Stimulated activated CD8-positive, alpha-beta memory T cell treated with anti-CD3 and anti-CD28 coated beads, Interleukin-4, amount 100 ng/mL, for 4 hours (primary cell): ENCODE measurements at places on chromosomes 7 and 10.

- no peak for DNase-seq
Measured at GRCh38 chr7:195010-195829, 2.8 kb downstream of the FAM20C start.

- DNase-seq: no peak
Measured at GRCh38 chr7:136050462-136050847, 73.3 kb upstream of the MTPN start.

- DNase-seq: no peak
Measured at GRCh38 chr10:61732629-61733278, 70.0 kb downstream of the CABCOCO1 start.

DNA sequence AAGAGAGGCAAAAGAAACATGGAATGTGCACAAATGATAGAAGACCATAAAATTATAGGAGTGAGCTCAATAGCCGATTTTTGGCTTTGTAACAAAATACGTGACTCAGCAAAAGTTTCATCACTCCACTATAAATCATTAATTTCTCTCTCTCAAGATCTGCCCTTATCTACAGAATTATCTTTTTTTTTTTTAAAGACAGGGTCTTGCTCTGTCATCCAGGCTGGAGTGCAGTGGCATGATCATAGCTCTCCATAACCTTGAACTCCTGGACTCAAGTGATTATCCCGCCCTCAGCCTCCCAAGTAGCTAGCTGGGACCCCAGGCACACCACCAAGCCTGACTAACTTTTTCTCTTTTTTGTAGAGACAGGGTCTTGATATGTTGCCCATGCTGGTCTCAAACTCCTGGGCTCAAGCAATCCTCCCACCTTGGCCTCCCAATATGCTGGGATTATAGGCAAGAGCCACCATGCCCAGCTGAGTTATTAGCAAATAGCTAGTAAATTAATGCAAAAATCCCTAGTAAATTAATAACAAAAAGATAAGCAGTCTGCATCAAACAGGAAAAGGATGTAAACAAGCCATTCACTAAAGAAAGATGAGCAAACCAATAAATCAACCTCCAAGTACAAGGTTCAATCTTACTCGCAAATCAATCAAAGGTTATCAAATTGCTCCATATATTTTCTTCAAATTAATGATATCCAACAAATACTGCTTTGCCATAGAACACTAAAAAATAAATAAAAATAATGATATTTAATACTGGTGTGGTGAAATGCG, 450.7 kb downstream of the PARD3 start:
- DNase-seq: no peak

GRCh38 chr10:121900443-121901174, 27.2 kb downstream of the ATE1 start:
- no peak for DNase-seq

DNA sequence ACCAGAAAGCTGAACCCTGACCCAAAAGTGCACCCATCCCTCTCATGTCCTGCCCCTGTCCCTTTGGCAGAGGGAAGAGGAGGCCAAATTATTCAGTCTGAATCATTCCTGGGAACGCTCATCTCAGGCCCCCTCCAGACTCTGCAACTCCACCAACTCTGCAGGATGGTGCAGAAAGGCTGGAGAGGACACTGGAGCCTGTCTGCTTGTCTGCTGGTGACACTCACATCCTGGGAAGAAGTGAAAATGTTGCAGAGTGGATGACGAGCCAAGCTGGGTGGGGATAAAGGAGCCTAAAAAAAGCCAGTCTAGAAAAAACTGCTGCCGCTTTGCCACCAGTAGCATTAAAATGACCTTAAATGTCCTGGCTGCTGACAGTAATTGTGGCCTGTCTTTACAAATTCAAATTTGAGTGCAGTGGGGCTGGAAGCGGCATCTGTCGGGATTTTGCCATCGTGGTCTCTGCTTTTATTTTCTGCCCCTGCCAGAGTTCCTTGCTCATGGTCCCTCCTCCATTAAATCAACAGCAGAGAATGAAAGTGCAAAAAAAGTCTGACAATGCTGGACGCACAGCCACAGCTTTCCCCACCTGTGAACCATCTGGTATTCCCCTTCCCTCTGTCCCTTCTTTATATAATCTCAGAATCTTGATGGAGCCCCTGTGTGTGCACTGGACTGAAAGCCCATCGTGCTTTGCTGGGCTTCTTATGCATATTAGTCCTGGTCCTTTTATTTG, 63.9 kb downstream of the STK17A start:
- DNase-seq: no peak

- no peak for DNase-seq
Measured at GRCh38 chr7:36600869-36601530, 123.3 kb downstream of the AOAH start.

GRCh38 chr10:95237376-95238170, 43.5 kb downstream of the ACSM6 start:
- no peak for DNase-seq

GRCh38 chr7:150370612-150371071, 2.0 kb downstream of the REPIN1 start:
- no peak for DNase-seq

DNA sequence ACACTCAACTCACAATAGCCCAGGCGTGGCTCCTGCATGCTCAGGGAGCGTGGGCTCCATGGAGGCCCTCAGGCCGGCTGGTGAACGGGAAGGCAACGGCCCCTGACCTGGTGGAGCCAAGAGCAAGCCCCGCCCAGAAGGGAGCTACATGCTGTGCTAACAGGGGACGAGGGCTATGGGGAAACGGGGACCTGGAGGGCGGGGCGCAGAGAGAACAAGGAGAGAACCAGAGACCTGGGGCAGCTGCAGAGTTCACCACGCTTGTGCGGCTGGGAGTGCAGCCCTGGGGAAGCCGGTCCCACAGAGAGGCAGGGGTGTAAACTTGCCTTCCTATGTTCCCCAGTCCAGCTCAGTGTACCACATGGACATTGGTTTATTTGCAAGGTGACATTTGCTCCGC, 69.2 kb upstream of the PPP2R2D start:
- DNase-seq: no peak

DNA sequence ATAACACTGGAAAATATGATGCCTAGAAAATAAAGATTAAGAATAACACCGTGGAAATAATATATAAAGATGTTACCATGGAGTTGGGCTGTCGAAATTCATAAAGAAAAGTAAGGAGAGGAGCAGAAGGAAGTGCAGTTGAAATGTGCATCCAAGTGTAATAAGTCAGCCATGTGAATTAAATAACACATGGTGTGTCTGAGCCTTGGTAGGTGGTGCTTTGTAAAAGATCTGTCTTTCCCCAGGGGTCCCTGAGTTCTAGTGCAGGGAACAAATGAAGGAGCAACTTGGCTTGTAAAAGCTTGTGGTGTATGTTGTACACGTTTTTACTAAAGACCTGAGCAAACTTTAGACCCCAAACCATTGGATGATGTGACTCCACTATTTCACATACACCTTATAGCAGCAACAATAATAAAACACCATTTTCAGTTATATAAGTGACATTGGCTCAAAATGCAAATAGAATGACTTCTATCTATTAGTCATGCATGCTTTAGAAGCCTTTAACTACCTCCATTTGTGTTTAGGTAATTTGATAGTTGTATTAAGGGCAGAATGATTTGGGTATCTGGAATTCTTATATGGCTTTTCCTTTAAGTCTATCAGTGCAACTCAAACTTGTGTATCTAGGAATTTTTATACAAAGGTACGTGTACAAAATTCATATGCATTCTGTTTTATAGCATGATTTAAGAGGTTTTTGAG, 11.3 kb downstream of the STARD3NL start:
- DNase-seq: no peak

- no peak for DNase-seq
Measured at GRCh38 chr7:69757528-69757927, 159.3 kb downstream of the AUTS2 start.

DNA sequence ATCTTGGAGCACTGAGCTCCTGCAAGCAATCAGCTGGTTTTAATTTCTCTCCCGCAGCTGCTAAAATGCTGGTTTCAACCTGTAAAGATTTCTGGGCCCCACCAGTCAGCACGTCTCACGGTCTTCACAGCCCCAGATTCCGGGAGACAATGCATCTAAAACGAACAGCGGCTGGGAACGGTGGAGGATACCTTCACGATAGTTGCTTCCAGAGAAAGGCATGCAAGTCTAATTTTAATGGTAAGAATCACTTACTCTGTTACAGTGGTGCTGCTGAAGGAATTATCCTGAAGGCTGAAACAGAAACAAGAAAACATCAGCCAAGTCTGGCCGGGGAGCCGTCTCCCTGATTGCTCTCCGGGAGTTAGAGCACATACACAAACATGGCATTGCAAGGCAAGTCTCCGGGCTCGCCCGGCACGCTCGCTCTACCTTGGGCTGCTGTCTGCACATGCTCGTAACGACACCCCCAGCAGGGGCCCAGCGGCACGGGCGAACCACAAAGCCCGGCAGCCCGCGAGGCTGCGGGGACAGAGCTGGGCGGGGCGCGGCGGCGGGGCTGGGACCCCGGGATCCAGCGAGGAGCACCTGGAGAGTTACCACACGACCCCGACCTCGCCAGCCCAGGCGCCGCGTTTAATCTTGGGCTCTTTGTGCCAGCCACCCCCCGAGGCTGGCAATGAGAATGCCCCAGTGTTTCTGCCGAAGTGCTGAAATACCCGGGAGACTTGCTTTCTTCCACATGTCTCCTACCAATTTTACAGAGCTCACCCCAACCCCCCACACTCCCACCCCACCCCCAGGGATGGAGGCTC, at the start of gene FAM13C:
FAM13C (minus strand) TSS at position 406 of the 815 bp plus-strand sequence; CDS start at position 317, 89 bp downstream.
- no peak for DNase-seq

- DNase-seq: no peak
Measured at GRCh38 chr7:158812684-158813083, 16.6 kb downstream of the ESYT2 start.

- no peak for DNase-seq
Measured at GRCh38 chr7:86469680-86470295, 173.9 kb upstream of the GRM3 start.

DNA sequence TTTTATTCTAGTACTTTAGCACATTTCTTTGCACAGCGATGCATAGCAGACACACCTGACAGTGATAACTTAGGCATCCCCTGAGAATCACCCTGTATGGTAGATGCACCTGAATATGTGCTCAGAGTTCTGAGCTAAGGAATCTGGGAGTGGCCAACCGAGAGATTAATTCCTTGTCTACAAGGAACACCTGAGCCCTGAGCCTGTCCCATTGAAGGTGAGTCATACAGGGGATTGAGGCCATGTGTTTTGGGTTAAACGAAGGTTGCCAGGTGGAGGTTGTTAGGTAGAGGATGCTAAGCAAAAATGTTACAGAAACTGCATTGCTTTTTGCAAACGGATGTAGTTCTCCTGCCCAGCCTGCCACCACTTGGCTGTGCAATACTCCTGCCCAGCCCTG, 128.9 kb downstream of the AMPH start:
- DNase-seq: no peak

DNA sequence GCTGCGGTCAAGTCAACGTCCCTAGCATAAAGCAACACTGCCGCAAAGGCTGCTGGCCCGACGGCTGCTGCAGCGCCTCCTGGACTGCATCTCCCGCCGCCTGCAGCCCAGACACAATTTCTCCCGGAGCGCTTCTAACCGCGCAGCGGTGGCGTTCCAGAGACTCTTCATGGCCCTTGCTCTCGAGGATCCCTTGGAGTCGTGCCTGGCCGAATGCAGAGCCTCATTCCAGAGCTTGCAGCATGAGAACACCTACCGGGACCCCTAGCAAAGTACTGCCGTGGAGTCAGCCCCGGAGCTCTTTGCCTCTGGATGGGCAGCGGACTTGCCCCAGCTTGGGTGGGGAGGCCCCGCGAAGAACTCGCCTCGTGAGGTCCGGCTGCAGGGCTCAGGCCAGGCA, 79.7 kb upstream of the ZNF32 start:
- DNase-seq: no peak

DNA sequence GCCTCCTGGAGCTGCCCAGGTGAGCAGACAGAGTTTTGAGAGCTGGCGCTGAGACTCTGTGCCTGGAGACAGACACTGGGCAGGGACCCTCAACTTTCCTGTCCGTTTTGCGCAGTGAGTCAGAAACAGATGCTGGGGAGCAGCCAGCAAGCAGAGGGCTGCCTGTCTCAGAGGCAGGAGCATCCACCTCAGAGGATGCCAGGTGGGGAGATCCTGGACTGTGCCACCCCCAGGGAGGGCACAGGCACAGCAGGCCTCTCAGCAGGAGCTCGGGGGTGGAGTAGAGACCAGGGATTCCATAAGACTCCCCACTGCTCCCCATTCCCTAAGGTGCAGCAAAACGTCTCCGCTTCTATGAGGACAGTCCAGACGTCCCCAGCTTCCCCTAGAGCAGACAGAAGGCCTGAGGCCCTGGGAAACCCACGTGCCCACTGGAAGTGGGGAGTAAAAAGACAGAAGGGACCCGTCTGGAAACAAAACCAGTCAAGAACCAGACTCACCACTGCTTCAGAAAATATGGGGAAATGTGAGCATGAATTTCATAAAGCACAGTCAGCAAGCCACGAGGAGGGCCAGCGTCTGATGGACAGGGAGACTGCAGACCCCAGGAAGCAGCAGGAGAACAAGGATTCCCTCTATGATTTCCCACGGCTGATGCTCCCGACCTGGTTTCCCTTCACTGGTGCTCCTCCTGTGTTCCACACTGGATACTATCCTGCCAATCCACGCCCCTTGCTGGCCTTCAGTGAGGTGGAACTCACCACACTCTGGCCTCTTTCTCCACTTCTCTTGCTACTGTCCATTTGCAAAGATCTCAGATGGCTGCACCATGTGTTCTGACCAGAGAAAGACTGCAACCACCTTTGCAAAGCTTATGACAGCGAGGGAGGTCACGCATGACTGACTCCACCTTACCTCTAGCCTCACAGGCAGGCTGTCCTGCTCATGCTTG, 151.3 kb upstream of the FAM20C start:
- no peak for DNase-seq

- no peak for DNase-seq
Measured at GRCh38 chr10:12644380-12645144, 295.2 kb downstream of the CAMK1D start.

DNA sequence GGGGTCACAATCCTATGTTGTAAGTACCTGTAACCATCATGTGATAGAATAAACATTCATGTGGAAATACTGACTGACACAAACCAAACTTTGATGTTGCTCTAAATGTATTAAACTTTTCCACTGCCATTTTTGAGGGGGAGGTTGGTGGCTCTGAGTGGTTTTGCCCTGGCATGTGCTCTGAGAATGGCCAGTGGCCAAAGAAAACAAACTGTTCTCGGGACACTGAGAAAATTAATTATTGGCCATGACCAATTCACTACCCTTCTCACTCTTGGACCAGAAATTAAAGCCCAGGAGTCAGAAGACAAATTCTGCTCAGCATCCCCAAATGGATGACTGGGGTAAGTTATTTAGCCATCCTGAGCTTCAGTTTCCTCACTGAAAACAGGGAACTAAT, 195.9 kb downstream of the XPNPEP1 start:
- no peak for DNase-seq

DNA sequence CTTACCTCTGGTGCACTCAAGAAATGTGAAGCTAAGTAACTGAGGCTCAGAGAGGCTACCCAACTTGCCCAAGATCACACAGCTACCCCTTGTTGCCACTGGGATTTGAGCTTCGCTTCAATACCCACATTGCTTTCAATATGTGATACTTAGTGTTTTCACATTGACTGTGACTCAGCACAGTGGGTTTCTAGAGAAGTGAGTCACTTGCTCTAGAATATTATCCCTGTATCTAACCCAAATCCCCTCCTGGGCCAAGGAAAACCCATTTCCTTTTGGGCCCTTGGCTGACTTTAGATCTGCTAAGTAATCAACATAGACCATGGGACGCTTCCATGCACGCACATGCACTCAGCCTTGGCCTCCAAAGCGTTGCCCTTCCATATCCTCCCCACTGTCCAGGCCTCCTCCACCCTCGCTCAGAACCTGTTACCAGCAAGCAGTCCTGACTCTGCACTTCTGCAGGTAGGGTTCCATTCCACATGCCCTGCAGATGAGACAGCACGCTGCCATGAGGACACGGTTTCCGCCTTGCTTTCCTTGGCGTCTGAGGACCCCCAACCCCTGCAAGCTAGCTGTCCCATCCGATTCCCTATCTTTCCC, 87.7 kb upstream of the CHST15 start:
- no peak for DNase-seq
